ENCODE measurements at places on chromosomes 7 and 10.
A peak's percentile ranks its signal among the peaks of the same experiment; 100 is the strongest.

DNA sequence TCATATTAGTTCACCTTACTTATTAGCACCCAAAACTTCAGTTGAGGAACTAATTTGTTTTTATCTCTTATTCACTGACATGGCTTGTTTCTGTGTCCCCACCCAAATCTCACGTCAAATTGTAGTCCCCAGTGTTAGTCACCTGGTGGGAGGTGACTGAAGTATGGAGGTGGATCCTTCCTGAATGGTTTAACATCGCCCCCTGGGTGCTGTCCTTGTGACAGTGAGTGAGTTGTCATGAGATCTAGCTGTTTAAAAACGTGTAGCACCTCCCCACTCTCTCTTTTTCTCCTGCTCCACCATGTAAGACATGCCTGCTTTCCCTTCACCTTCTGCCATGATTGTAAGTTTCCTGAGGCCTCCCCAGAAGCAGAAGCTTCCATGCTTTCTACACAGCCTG lies 75.0 kb upstream of the HECTD2 start:
- no peak for DNase-seq

GRCh38 chr10:71015674-71016073 lies 127.3 kb upstream of the PCBD1 start:
- DNase-seq, result no peak

GRCh38 chr10:100889546-100889945 lies 23.2 kb upstream of the SLF2 start:
- no peak for DNase-seq

DNA sequence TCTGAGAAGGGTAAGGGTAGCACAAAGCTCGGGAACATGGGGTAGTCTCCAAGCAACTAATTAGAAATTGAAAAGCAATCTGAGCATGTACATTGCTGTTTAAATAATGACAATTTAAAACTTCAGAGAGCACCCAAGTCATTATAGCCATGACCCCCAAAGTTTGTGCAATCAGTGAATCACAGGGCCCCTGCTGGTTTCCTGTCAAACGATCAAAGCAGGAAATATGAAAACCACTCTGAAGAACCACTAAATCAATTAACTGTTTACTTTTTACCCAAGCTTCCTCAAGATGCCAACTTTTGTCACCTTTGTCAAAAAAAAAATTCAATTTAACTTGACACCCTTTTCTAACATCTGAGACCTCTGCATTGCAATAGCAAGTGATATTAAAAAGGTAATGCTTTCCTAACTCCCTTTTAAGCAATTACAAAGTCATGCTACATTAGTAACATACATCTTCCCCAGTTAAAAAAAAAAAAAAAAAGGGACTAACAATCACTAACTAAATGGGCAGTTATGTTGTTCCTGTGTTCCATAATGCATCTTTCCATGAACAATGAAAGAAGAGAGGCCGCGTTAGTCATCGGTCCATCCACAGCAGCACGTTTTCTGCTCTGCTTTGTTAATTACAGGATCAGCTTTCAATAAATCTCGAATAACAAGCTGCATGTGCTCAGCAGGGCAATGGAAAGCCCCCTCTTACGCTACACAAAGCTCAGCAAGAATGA lies 80.6 kb downstream of the ETV1 start:
- peak; percentile 30 for DNase-seq

DNA sequence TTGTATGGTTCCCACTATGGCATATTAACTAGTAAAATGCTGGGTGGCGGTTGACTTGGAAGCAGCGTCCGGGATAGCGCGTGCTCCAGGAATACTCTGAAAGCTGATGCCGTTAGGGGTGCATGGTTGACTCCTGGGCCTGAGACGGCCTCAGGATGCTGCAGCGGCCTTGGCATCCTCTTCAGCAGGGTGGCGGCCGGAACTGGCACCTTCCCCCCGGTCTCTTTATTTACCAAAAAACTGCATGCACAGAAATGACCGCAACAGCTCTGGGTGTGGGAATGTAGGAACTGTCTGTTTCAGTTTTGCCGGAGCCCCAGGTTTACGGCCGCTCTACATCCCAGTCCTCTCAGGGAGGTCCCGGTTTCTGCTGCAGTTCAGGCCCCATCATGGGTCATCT lies 28.8 kb downstream of the PFKP start:
- DNase-seq, result no peak

DNA sequence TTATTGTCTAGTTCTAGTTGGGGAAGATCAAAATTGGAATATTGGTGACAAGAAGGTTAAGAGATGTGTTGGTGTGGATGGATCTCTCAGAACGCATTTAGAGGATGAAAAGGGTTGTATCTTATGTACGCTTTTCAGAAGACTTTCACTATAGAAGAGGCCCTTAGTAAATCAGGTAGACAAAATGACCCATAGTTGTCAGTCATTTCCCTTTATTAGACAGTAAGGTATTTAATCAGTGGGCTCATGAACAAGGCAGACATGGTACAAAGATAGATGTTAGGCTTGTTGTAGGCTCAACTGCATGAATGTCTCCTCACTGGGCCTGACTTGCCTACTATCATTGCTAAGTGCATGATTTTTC lies 359.2 kb downstream of the PHF14 start:
- DNase-seq, result no peak

GRCh38 chr7:127396184-127396583 lies 3.7 kb upstream of the ZNF800 start:
- no peak for DNase-seq

- no peak for DNase-seq
Observed at GRCh38 chr7:93231259-93231658, 907 bp upstream of the VPS50 start.

GRCh38 chr10:132548106-132548823 lies 10.7 kb downstream of the INPP5A start:
- no peak for DNase-seq

- DNase-seq, result no peak
Observed at GRCh38 chr7:100396421-100396982, 23.2 kb downstream of the PILRA start.

- no peak for DNase-seq
Observed at GRCh38 chr7:111240371-111240770, 149.4 kb downstream of the LRRN3 start.

Measured in NCI-H1105 (cell line).